Activated T-cell treated with anti-CD3 and anti-CD28 coated beads for 24 hours (primary cell): ENCODE measurements at places on chromosomes 2 and 18.
A peak's percentile ranks its signal among the peaks of the same experiment; 100 is the strongest.

GRCh38 chr2:238942726-238943300, 94.9 kb downstream of the TWIST2 start:
- DNase-seq = no peak

- DNase-seq = no peak
Measured at GRCh38 chr2:227703280-227703732, 14.5 kb downstream of the SLC19A3 start.

- no peak for DNase-seq
Measured at GRCh38 chr2:241321886-241322285, 6.2 kb downstream of the SEPTIN2 start.

- DNase-seq = no peak
Measured at GRCh38 chr18:47779381-47779780, 151.1 kb downstream of the SMAD2 start.

GRCh38 chr2:190159453-190159852, 96.9 kb upstream of the MSTN start:
- no peak for DNase-seq

- no peak for DNase-seq
Measured at GRCh38 chr2:1986598-1986997, 242.3 kb upstream of the PXDN start.

GRCh38 chr2:132620115-132620514, 49.9 kb downstream of the LYPD1 start:
- no peak for DNase-seq

- DNase-seq = no peak
Measured at GRCh38 chr2:114821055-114821454, 378.6 kb downstream of the DPP10 start.

- no peak for DNase-seq
Measured at GRCh38 chr2:223055140-223055539, 3.1 kb downstream of the KCNE4 start.

- DNase-seq = no peak
Measured at GRCh38 chr2:134539981-134540380, 178.8 kb downstream of the TMEM163 start.

- no peak for DNase-seq
Measured at GRCh38 chr2:127721978-127722355, 20.7 kb downstream of the SFT2D3 start.

DNA sequence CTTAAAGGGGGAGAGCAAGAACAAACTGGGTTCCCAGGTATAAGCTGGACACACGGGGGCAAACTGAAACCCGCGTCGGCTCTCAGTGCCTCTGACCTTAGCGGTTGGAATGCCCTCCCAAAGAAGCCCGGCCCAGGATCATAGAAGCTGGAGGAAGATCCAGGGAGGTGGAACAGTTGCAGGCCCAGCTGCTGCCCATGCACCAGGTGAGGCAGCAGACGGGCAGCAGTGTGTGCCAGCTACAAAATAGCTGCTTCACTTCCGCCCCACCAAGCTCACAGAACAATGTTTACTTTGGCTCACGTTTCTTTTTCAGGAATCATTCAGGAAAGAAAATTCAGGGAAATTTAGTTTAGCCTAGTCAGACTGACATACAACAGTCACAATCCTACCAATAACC, 3.9 kb upstream of the ERMN start:
- DNase-seq = no peak

- no peak for DNase-seq
Measured at GRCh38 chr18:31680831-31681568, 3.4 kb downstream of the B4GALT6 start.

DNA sequence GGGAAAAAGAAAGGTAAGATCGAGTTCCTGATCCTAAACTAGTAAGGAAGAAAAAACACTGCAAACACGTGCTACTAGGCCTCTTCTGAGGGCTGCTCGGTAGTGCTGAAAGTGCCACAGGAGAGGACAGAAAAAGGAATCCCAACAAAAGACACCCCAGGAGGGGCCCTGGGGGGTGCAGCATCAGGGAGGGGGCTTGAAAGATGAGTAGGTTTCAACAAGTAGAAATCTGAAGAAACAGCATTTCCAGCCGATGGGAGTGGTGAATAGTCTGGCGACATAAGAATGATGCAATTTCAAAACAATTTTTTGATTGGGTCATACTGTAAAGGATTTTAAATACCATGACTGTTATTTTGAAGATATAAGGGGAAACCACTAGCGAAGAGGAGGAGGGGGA, 98.6 kb downstream of the NOL10 start:
- no peak for DNase-seq

- peak; percentile 37 for DNase-seq
Measured at GRCh38 chr2:147910990-147911473, 66.2 kb downstream of the ACVR2A start.

DNA sequence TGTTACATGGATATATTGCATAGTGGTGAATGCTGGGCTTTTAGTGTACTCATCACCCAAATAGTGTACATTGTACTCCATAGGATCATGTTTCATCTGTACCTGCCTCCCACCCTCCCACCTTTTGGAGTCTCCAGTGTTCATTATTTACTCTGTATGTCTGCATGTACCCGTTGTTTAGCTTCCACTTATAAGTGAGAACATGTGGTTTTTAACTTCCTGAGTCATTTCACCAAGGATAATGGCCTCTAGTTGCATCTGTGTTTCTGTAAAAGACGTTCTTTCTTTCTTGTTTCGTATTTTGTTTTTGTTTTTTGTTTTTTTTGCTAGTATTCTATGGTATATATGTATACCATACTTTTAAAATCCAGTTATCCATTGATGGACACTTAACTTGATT, 107.5 kb downstream of the MSTN start:
- no peak for DNase-seq

- DNase-seq = no peak
Measured at GRCh38 chr2:200385063-200385635, 78.7 kb downstream of the SPATS2L start.

- no peak for DNase-seq
Measured at GRCh38 chr2:70991742-70992141, 2.9 kb downstream of the TEX261 start.

DNA sequence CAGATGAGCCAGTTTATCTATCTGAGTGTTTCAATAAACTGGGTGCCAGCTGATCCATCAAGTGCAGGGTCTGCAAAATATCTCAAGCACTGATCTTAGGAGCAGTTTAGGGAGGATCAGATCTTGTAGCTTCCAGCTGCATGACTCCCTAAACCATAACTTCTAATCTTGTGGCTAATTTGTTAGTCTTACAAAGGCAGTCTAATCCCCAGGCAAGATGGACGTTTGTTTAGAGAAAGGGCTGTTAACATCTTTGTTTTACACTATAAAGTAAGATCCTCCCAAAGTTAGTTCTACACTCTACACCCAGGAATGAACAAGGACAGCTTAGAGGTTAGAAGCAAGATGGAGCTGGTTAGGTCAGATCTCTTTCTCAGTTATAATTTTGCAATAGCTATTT, 28.7 kb upstream of the HNMT start:
- DNase-seq = no peak

- DNase-seq = no peak
Measured at GRCh38 chr2:81545626-81546025, 1241.1 kb upstream of the LRRTM1 start.

- no peak for DNase-seq
Measured at GRCh38 chr2:109312902-109313301, 183.9 kb downstream of the SH3RF3 start.

DNA sequence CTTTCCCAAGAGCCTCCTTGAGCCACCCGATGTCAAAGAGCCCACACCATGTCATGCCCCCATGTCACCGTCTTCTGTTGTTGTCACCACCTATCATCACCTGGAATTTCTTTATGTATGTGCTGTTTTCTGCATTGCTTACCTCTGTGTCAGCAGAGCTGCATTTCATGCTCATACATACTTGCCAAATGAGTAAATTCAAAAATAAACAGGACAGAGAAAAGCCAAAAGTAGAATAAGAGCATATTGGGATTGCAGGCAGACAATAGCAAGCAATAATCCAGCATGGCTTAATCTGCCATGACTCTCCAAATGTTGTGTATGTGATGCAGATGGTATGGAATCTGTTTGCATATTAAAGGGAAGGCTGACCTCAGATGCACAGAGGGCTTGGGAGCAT, 15.3 kb upstream of the RGPD4 start:
- no peak for DNase-seq
